ENCODE measurements at places on chromosomes 1 and 21. TPM values are rescaled to one million over a fixed set of nuclear protein-coding genes. Genes with fewer than 3 reads are reported as not detected.

The PTPRU gene
- total RNA-seq, result 9.4 TPM

The LCE1D gene
- not detected for total RNA-seq

The SPRR1B gene
- not detected for total RNA-seq

DNA sequence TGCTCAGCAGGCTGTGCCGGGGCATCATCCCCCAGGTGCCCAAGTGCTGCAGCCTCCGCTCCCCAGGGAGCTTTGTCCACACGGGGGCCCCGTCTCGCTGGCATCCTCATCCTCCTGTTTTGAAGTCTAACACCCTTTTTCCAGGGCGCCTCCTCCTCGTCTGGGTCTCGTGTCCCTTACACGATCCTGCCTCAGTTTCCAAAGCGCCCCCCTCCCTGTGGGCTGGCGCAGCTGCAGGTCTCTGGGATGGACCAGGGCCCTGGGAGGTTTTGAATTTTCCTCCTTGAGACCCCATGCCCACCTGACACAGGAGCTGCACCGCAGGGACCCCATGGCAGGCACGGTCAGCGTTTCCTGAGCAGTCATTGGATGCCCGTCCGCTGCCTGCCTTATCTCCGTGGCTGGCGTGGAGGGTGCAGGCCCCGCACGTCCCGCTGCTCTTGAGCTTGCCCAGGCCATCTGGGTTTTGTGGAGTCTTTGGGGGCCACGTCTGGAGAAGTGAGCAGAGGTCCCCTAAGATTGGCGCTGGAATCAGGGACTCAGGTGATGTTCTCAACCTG lies 37.4 kb upstream of the DIP2A start:
- no peak overlapping the region for H3K4me3 ChIP-seq
- H3K4me1 ChIP-seq, result no peaks in the 10 kb centered on the region
- DNase-seq, result peak; percentile 59
- H3K36me3 ChIP-seq, result peaks cover 24% of the 10 kb centered on the region

GRCh38 chr1:242011894-242012660 lies 13.2 kb upstream of the MAP1LC3C start:
- no peaks in the 10 kb centered on the region for H3K36me3 ChIP-seq
- no peak overlapping the region for H3K27ac ChIP-seq
- peak; percentile 36 for DNase-seq
- H3K27me3 ChIP-seq, result no peaks in the 10 kb centered on the region
- no peak overlapping the region for H3K4me3 ChIP-seq

DNA sequence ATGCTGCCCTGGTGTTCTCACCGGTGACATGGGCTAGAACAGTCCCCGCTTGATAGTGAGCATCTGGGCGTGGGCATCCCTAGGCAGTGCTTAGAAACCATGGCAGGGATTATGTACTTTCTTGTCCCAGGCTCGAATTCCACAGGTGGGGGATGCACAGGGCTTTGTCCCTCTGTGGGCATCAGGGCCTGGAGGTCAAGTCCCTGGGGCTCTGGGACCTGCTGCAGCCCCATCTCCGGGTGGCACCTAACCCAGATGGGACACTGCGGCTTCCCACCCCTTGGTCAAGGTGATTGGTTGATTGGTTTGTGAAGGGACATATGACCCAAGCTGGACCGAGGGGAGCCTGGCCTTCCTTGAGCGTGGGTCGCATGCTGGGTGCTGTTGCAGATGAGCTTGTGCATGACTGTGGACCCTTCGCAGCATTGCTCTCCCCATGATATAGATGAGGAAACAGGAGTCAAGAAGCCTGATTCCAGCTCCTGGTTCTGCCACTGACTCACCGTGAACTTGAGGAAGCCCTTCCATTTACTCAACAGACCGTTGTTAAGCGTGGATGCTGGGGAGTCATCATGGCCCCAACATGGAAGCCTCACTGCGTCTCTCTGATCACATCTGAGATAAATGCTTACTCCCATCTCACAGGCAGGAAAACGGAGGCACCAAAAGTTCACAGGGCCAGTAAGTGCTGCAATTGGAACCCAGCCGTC lies 64.0 kb upstream of the RUNX3 start:
- H3K4me1 ChIP-seq, result no peaks in the 10 kb centered on the region
- no peak overlapping the region for H3K27ac ChIP-seq
- no peak overlapping the region for H3K4me3 ChIP-seq
- DNase-seq, result no peak
- peaks cover 27% of the 10 kb centered on the region for H3K27me3 ChIP-seq
- H3K36me3 ChIP-seq, result no peaks in the 10 kb centered on the region

- no peak overlapping the region for H3K4me3 ChIP-seq
- DNase-seq, result no peak
- no peak overlapping the region for H3K27ac ChIP-seq
- H3K4me1 ChIP-seq, result no peaks in the 10 kb centered on the region
- H3K36me3 ChIP-seq, result no peaks in the 10 kb centered on the region
These were observed 127.8 kb downstream of the RGS7 start for GRCh38 chr1:241229216-241229615.

The KCNN3 gene
- under 0.01 TPM for total RNA-seq

The C1orf115 gene
- total RNA-seq, result 0.36 TPM

DNA sequence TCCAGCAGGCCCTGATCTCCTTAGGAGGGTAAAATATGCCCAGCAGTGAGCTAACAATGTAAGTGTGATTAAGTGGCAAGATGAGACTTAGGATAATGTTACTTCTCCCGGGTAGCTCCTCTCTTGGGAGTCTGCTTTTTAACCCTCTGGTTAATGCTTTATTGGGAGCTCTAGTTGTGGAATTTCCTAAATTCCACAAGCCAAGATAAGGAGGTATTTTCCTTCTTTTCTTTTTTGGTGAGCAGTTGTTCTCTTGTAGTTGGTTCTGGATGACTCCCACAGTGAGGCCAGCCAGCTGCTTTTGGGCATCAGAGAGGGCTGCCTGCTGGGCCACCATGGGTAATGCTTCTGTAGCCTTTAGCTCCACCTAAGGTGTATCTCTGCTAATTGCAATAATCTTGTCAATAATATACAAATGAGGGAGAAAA lies 19.3 kb downstream of the C1orf52 start:
- no peak overlapping the region for H3K4me3 ChIP-seq
- H3K27me3 ChIP-seq, result peaks cover 3% of the 10 kb centered on the region
- H3K36me3 ChIP-seq, result no peaks in the 10 kb centered on the region
- peak; percentile 78 for DNase-seq
- H3K27ac ChIP-seq, result no peak overlapping the region

The C1orf141 gene
- not detected for total RNA-seq

- no peak overlapping the region for H3K4me3 ChIP-seq
- H3K27ac ChIP-seq, result no peak overlapping the region
- H3K27me3 ChIP-seq, result no peaks in the 10 kb centered on the region
- H3K36me3 ChIP-seq, result no peaks in the 10 kb centered on the region
- DNase-seq, result no peak
These were observed 120.5 kb upstream of the NGF start for GRCh38 chr1:115458426-115459114.

- H3K27me3 ChIP-seq, result peaks cover 26% of the 10 kb centered on the region
- H3K4me3 ChIP-seq, result no peak overlapping the region
- peaks cover 3% of the 10 kb centered on the region for H3K4me1 ChIP-seq
- no peak for DNase-seq
- H3K36me3 ChIP-seq, result no peaks in the 10 kb centered on the region
These were observed 30.7 kb downstream of the FOXO6 start for GRCh38 chr1:41391834-41392527.

The TAS1R1 gene
- total RNA-seq, result 0.29 TPM
